Brain microvascular endothelial cell (primary cell): ENCODE measurements at places on chromosomes 16 and 17.

- DNase-seq = no peak
Measured at GRCh38 chr17:16917671-16918394, 54.1 kb downstream of the TNFRSF13B start.

DNA sequence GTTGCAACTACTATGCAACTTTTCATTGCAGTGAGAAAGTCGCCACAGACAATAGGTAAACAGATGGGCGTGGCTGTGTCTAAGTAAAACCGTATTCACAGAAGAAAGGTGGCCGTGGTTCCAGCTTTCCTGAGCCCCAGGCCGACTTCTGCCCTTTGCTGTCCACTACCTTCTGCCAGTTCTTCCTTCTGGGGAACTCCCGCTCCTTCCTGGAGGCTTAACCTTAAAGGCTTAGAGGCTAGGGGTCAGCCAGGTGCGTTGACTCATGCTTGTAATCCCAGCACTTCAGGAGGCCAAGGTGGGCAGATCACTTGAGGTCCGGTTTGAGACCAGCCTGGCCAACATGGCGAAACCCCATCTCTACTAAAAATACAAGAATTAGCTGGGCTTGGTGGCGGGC lies 2.1 kb upstream of the SEPTIN12 start:
- no peak for DNase-seq

DNA sequence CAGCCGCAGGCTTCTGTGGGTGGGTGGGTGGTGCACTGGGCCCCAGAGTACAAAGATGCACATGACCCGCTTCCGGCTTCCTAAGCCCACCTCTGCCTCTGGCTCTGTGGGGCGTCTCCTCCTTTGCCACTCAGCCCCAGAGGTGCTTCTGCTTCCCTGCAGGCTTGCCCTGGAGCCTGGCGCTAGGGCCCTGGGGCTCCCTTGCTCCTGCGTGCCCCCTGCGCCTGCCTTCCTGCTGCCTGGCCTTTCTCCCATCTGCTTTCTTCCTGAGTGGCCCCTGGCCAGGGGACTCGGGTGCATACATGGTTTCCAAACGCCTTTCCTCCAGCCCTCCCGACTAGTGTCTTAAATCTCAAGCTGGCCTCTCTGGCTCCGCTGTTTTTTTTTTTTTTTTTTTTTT lies 3.4 kb downstream of the WWOX start:
- no peak for DNase-seq

DNA sequence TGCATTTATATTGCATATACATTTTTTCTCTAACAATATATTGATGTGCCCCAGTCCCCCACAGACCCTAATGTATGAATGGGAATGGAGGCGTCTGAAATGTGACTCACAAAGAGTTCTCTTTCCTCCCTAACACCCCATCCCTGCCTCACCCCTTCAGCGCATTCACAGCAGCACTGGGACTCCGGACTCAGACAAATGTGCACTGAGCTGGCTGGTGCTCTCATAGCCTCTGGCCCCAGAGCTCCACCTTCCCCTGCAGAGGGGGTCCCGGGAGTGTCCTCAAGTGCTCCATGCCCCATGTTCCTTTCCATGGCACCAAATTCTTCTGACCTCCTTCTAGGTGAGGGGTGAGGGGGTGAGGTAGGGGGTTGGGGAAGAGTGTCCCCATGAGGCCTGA lies 20.6 kb downstream of the NPTX1 start:
- no peak for DNase-seq

DNA sequence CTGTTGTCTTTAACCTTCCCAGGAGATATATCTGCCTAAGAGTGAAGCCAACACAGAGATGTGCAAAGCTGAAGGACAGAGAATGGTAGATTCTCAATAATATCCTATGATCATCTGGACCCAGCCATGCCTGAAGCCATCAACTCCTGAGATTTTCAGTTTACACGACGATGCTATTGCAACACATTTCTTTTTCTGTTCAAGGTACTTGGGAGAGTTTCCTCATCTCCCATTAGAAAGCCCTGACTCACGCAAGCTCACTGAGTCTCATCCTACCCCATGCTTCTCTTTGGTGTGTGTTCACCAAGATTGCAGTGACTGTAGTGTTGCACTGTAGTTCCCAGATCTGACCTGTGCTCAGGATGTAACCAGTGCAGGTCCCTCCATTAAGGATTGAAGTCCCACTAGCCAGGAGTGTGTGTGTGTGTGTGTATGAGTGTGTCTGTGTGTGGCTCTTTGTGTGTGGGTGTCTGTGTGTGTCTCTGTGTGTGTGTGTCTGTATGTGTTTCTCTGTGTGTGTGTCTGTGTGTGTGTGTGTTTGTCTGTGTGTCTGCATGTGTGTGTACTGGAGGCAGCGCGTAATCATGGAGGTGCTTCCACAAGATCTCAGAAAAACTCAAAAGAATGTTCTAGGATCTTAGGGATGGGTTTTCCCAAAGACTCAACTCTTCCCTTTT lies 15.5 kb downstream of the CES1 start:
- no peak for DNase-seq

- no peak for DNase-seq
Measured at GRCh38 chr17:13600475-13601321, 1.0 kb downstream of the HS3ST3A1 start.

- DNase-seq = peak; percentile 24
Measured at GRCh38 chr17:61002316-61002736, 324.7 kb downstream of the BCAS3 start.

DNA sequence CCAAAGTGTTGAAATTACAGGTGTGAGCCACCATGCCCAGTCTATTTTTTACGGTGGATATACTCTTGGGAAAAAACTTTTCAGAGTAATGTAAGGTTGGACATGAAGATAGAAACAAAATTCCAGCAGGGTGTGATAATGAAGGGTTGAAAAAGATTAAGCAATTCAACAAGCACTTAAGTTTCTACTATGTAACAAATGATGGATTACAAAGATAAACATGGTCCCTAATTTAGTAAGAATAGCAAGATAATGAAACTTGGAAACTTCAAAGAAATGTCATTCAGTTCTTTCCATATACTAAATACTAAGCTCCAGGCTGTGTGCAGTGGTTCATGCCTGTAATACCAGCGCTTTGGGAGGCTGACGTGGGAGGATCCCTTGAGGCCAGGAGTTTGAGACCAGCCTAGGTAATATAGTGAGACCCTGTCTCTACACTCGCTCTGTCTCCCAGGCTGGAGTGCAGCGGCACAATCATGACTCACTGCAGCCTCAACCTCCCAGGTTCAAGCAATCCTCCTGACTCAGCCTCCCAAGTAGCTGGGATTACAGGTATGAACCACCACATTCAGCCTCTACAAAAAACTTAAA lies 31.0 kb downstream of the PSMD12 start:
- DNase-seq = no peak

DNA sequence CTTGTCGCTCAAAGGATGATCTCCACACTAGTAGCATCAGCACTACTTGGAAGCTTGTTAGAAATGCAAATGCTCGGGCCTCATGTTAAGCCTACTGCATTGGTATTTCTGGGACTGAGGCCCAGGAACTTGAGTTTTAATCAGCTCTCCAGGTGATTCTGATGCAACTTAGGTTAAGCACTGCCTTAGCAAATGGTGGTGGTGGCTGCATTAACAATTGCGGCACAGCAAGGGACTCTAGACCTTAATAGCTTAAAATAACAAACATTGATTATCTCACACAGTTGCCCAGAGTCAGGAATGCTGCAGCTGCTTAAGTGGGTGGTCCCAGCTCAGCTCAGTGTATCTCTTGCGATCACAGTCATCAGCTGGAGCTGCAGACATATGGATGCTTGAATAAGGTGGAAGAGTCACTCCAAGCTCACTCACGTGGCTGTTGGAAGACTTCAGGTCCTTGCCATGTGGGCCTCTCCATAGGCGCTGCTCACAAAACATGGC lies 25.8 kb downstream of the HS3ST3A1 start:
- no peak for DNase-seq

GRCh38 chr17:29885031-29885640 lies 44.9 kb downstream of the SSH2 start:
- DNase-seq = no peak
